ENCODE measurements at places on chromosomes 16 and 17. TPM values are rescaled to one million over a fixed set of nuclear protein-coding genes. Genes with fewer than 3 reads are reported as not detected.
A peak's percentile ranks its signal among the peaks of the same experiment; 100 is the strongest.

The ERN1 gene
- 12.1 TPM for total RNA-seq

The MT1M gene
- total RNA-seq: 8.5 TPM

DNA sequence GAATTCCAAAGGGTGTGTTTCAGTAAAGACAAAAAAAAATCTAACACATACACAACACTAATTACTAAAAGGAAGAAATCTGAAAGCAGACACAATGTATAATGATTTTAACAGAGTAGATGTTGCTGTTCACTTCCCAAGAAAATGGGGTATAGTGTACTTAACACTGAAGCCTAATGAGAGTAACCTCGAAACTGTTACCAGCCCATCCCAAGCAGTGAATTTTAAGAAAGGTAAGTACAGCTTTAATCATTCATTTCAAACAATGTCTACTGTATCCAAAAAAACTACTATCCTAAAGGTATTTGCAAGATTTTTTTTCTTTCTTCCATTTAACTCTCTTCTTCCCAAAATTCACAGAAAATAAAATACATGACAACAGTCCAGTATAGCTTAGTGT lies 8.3 kb downstream of the GRB2 start:
- DNase-seq: no peak

DNA sequence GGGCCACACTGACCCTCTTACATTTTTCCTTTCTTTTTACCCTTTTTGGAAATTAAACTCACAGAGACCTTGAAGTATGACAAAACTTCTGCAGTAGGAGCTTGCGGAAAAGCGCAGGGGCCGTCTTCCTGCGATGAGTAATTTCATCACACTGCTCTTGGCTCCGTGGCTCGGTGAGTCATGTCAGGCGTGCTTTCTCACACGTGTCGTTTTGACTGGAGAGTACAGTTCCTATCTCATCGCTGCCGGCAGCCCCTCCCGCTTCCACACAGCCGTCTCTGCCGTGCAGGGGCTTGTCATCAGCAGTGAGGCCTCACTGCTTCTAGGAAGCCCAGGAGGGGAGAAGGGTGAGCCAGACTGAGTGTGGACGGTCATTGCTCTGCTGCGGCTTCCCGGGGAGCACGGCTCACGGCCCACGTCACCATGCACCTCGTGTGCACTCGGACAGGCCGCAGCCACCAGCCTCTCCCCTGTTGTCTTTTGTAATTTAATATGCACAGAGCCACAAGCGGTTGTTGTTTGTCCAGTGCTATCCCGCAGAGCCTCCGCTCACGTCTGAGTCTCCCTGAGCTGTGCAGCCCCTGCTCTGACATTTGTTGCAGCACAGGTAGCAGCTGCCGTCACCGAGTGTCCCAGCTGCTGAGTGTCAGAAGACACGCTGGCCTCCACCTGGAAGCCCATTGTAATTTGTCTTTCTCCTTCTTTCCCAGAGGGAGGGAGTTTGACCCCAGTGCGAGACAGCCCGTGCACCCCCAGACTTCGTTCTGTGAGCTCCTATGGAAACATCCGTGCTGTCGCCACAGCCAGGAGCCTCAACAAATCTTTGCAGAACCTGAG lies 99.4 kb upstream of the CHMP6 start:
- peak; percentile 99 for DNase-seq

The WNT3 gene
- total RNA-seq: 0.88 TPM

The ITGAD gene
- total RNA-seq: not detected

DNA sequence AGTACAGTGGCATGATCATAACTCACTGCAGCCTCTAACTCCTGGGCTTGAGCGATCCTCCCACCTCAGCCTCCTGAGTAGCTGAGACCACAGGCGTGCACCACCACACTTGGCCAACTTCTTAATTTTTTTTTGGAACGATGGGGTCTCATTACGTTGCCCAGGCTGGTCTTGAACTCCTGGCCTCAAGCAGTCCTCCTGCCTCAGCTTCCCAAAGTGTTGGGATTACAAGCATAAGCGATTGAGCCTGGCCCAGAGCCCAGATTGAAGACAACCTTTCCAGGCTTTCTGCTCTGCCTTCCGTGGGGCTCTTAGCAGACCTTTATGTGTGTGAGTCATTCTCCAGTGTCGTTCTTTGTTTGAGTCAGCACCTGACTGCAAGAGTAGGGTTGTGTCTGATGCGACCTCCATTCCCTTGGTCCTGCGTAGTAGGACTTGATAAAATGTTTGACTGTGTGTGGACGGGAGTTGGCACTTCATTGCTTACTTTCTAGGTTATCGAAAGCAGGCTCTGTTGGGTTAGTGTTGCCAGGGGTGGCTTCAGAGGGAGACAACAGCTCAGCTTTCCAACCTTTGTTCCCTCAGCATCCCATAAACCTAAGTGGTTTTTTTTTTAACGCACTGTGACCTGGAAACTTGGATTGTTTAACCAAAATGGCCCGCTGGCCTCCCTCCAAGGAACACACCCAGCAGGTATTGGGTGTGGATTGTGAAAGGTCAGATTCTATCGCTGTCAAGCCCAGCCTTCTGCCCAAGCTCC lies 26.4 kb downstream of the EEF2K start:
- no peak for DNase-seq

DNA sequence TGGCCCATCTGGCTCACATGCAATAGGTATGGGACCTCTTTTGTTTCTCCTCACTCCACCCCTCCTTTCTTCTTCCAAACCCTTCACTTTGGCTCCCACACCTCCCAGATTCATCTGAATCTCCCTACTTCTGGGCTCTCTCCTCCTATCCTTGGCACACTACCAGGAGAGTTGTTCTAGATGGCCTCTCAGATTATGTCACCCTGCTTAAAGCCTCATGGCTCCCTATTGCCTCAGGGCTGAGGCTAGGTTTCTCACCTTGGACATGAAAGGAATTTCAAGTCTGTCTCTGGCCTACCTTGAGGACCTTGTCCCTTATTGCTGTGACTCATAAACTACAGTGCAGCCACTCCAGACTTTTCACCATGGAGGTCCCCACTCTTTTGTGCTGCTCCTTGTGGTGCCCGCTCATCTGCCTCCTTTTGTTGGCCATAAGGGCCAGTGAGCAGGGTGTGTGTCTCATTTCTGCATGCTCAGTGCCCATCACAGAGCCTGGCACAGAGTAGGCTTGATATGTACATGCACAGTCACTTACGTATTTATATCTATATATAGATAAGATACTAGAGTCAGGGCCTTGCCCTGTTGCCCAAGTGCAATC lies 1.0 kb upstream of the MFAP4 start:
- peak; percentile 78 for DNase-seq

GRCh38 chr17:74601944-74602572 lies 10.0 kb upstream of the CD300LD start:
- no peak for DNase-seq

GRCh38 chr16:959232-960040 lies 11.3 kb downstream of the LMF1 start:
- DNase-seq: peak; percentile 73

- no peak for DNase-seq
Measured at GRCh38 chr16:1133271-1133670, 19.6 kb upstream of the CACNA1H start.

The ZPBP2 gene
- not detected for total RNA-seq

DNA sequence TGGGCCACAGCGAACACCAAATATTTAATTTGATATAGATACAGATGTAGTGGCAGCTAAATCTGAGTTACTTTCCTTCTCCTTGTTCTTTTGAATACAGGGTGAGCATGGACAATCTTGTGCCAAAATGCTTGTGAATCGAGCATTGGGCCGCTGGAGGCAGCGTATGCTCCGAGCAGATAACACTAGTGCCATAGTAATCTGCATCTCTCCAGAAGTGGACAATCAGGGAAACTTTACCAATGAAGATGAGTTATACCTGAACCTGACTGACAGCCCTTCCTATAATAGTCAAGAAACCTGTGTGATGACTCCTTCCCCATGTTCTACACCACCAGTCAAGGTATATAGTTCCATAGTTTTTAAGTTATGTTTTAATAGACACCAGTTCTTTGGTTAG lies 21.2 kb upstream of the BCAS3 start:
- no peak for DNase-seq

The MT4 gene
- total RNA-seq: not detected

DNA sequence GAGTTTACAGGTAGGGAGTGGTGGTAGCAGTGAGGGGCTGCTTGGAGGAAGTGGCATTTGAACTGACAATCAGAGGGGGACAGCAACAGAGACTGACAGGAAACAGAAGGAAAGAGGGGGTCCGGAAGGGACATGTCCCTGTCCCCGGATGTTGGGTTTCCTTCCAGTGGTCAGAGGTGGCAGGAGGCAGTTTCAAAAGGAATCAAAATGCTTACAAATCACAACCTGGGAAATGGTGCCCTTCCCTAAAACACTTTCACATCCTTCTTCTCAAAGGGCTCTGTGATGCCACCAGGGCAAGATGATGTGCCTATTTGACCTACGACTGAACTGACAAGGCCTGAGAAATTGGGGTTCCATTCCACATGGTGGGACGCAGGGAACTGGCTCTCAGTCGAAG lies 19.7 kb downstream of the ADGRG1 start:
- no peak for DNase-seq

DNA sequence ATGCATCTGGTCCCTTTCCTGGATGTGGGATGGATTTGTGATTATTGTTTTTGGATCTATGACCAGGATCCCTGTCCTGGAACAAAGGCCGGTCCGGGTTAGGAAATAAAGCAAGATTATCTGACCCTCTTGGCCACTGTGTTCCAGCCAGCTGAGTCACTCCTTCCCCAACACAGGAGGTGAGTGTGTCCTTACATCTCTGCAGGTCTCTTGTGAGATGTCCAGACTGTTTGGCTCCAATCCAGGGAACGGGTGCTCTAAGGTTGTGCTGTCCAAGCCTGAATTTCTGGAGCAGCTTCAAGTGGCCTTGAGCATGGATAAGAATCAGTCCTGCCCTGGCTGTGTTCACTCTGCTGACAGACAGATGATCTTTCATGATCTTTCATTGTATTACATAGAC lies 136.5 kb upstream of the CCL2 start:
- no peak for DNase-seq

DNA sequence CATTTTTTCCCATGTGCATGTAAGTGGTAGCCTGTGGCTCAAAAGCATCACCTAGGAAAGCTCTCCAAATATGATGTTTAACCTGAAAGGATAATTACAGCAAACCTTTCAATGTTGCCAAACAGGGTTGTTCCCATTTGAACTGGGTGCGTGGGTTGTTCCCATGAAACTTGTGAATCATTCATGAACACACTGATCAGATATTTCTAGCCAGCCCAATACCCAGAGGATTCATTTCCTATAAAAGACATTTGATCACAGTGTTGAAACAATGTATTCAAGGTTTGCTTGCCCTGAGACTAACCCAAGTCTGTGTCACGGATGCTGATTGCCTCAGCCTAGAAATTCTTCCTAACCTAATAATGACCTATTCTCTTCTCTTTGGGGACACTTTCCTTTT lies 12.9 kb downstream of the KRT39 start:
- no peak for DNase-seq

The POLR3K gene
- 1.4 TPM for total RNA-seq

Data from osteoblast (primary cell).